ENCODE measurements at places on chromosomes 2 and 18. TPM values are rescaled to one million over a fixed set of nuclear protein-coding genes. Genes with fewer than 3 reads are reported as not detected.

DNA sequence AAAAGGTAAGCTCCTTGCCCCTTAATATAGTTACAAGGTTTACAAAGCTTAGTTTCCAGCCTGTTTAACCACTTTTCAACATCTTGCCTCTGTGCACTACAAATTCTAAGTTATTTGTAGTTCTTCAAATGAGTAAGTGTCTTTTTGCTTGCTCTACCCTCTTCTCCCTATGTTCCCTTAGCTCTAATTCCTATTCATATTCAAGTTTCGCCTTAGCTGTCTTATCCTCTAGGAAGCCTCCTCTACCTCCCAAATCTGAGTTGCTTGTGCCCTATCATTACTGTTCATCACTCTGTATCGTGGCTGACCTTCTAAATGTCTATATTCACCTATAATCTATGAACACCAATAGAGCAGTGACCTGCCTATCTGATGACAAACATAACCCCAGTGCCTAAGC, 25.3 kb downstream of the NRXN1 start:
- DNase-seq: no peak

- no peak for DNase-seq
Measured at GRCh38 chr2:27133195-27133875, 1.1 kb downstream of the PREB start.

DNA sequence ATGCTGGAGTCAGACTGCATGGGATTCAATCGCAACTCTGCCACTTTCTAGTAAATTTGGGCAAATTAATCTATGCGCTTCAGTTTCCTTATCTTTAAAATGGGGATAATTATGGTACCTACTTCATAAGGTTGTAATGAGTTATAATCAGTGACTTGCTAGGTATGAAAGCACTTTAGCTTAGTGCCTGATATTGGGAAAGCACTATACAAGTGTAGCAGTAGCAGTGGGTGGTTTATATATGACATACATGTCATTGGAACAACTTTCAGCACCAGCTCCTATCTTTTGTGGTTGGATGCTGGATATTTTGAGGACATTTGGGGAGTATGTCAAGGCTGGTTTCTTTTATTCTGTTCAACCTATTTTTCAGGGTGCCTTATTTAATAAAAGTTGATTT, 277.7 kb downstream of the CAMKMT start:
- DNase-seq: no peak

- DNase-seq: no peak
Measured at GRCh38 chr2:170181602-170182001, 3.7 kb downstream of the MYO3B start.

DNA sequence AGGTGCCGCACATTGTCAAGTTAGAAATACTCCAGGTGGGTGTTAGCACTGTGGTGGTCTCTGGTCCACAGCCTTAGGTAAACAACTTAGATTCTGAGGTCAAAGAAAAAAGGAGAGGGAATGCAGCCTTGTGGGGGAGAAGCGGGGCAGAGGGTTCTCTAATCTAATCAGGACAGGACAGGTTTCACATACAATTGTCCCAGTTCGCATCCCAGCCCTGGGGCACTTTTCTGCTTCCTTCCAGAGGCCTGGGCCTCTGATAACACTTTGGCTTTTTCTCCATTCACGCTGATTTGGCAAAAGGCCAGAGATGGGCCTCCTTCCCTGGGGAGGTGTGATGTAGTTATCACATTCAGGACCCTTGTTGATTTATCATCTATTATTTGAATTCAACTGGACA, 32.5 kb downstream of the SLC1A4 start:
- no peak for DNase-seq

The CCDC142 gene
- 30.4 TPM for total RNA-seq

The ATOH8 gene
- total RNA-seq: 0.29 TPM
